Activated naive CD4-positive, alpha-beta T cell (primary cell): ENCODE measurements at places on chromosomes 7 and 10.

DNA sequence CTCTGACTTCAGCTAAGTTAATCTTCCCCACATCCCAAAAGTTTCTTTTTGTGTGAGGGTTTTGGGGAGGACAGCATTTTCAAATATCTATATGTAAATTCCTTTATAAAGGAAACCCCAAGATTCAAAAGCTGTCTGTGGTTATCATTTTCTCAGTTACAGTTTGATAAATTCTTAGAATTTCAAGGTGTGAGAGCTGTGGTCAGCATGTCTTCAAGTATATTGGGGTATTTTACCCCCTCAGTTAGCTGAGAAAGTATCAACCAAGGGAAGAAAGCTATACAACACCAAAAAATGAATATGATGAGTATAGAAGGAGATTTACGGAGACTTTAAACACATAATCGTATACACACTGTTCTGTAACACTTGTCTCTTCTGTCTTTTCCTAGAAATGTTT lies 109.2 kb downstream of the SND1 start:
- DNase-seq, result no peak

DNA sequence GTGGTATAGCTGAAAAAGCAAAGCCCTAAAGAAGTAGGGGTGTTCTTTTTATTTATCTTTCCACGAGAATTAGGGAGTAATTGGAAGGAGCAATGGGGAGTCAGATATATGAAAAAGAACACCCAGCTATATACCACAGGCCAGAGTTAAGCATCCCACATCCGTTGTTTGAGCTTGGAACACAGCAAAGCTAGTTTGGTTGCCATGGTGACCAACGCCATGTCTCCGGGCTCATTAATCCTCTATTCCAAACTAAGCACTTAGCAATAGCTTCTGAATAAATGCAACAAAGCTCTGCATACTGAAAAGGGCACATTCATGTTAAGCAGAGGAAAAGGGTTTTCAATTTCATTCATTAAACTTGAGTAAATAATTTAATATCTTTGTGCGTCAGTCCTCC lies 23.5 kb downstream of the ASB4 start:
- no peak for DNase-seq

DNA sequence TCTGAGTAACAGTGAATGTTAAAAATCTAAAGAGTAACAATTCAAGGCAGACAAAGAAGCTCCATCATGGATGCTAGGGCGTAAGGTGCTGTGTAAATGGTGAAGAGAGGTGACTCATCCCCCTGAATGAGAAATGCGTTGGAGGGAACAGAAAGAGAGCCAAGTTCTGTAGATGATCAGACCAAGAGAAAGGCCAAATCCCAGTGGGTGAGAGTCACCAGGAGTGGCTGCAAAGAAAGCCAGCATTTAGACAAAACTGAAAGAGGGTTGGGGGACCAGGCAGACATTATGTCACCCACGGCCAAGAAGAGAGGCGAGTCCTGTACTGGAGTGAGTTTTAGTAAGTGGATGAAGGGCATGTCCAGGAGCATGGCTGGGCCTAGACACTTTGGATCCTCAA lies 153.1 kb downstream of the TRIL start:
- no peak for DNase-seq

DNA sequence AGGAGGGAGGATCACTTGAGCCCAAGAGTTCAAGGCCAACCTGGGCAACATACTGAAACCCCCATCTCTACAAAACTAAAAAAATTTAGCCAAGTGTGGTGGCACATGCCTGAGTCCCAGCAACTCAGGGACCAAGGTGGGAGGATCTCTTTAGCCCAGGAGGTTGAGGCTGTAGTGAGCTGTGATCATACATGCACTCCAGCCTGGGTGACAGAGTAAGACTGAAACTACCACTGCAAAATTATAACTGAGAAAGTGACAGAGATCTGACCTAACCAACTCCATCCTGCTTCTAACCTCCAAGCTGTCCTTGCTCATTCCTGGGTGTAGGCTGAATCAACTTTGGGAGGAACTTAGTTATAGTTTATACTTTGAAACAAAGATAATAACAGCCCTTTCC lies 59.4 kb downstream of the HTR7 start:
- DNase-seq, result no peak

DNA sequence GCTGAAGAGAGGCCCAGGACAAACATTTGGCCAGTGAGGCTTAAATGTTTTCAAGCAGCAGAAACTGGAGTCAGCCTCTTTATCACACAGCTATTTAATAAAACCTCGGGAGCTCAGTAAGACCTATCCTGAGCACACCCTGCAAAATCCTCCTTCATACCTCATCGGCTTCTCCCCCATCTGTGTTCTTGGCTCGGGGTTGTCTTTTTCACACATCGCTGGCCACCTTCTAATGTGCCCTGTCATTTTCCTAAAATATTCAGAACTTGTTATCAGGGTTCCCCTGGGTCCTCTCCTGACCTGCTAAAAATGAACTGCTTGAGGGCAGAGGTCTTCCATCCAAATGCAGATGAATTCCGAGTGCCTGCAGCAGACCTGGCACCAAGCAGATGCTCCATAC lies 310.3 kb upstream of the AKR1E2 start:
- DNase-seq, result no peak

- DNase-seq, result no peak
Measured at GRCh38 chr10:19169684-19170083, 121.1 kb downstream of the MALRD1 start.

DNA sequence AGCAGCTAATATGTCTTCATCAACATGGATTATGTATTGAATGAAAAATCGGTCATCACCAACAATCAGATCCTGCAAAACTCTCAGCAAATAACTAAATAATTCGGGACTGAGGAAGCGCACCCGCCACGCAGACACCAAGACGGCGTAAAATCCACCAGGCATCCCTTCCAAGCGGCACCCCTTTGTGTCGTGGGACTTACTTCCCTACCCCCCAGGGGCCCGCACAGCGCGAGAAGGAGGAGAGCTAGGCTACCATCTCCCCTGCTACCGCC lies 721 bp downstream of the ARL3 start:
- no peak for DNase-seq

DNA sequence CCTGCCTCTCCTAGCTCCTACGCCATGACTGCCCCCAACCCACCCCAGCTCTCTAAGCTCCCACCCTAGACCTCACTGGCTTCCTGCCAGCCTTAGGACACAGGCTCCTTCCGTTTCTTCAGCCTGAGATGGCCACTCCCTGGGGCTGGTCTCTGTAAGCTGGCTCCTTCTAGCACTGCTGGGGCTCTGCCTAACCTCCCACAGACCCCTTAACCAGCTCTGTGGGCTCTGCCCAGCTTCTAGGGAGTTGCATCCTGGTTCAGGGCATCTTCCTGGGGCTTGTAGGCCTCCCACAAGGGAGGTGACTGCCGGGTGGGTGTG lies 478.6 kb upstream of the KLF6 start:
- no peak for DNase-seq

DNA sequence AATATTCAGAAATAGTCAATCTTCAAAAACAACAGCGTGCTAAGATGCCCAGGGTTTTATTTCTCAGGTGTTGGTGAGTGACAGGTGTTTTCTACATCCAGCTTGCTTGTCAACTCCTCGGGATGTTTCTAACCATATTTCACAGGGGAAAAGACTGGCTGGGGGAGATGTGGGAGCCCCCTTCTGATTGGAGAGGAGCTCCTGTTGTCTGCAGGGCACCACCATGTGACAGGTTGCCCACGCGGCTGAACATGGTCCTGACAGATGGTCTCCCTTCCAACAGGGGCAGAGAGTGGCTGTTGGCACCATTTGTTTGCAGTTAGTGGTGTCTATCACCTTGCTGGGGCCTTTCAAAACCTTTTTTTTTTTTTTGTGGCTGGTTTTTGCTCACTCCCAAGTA lies 16.5 kb upstream of the GPR26 start:
- DNase-seq, result no peak

- DNase-seq, result no peak
Measured at GRCh38 chr10:124016804-124017375, 76.5 kb downstream of the CHST15 start.

DNA sequence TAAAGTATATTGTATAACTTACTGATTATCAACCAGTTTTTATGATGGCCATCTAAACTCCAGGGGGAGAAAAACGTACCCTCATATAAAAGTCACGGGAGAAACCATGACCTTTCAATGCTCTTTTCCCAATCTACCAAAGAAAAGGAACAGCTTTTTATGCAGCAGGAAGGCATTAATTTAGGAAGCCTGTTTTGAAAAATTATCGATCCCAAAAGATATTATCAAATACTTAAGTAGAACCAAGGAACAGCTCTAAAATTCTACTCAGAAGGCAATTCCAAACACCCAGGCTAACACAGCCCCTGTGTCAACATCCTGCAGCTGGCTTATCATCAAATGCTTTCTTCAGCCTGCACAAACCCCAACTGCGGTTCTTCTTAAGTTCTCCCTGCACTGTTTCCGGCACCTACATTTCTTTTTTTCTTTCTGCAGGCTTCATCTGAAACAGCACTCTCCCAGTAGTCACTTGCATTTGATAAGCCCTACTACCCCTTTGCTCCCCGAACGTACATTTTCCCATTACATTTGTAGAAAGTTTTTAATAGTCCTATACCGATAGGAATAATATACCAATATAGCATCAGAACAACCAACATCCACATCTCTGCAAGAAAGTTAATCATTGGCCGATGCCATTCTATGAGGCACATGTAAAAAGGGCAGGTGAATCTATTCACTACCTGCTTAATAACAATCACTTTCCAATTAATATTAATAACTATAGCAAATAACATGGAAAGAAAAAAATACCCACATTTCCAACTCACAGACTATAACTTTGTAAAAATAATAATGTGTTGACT lies 47.9 kb downstream of the PIP4K2A start:
- DNase-seq, result no peak

GRCh38 chr7:90719155-90719554 lies 123.0 kb downstream of the CDK14 start:
- DNase-seq, result no peak

DNA sequence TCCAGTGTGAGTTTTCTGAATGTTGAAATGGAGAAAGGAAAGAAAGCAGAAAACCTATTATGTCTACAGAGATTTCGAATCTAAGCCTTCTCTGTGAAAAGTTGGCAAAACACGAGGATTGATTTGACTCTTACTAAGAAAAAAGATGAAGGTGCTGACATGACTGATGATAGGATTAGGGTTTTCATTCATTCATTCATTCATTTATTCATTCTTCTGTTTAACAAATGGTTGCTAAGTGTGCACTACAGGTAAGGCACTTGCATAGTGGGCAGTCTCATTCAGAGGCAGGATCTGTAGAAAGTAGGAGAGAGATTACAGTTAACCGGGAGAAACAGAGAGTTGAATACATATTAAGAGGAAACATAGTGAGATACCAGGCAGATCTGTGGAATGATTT lies 137.1 kb downstream of the ZNF365 start:
- no peak for DNase-seq
